DMS153 (cell line): ENCODE measurements at places on chromosomes 3 and 15.

GRCh38 chr3:177517906-177518305, 320.6 kb upstream of the TBL1XR1 start:
- no peak for DNase-seq

DNA sequence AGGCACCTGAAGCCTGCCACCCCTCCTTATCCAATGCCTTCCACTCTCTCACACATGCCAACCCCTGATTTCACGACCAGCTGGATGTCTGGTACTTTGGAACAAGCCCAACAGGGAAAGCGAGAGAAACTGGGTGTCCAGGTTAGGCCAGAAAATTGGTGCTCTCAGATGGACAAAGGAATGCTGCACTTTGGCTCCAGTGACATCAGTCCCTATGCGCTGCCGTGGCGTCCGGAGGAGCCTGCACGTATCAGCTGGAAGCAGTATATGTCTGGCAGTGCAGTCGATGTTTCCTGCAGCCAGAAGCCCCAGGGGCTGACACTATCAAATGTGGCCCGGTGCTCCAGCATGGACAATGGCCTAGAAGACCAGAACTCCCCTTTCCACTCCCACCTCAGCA, 45.2 kb downstream of the CDAN1 start:
- DNase-seq: no peak

GRCh38 chr15:61146931-61147230, 82.2 kb downstream of the RORA start:
- no peak for DNase-seq

- DNase-seq: no peak
These were observed 238.1 kb upstream of the ICE2 start for GRCh38 chr15:60717008-60717407.

- DNase-seq: peak; percentile 75
These were observed 19.6 kb downstream of the CCR8 start for GRCh38 chr3:39349080-39349479.

GRCh38 chr3:156040041-156040440, 80.3 kb upstream of the KCNAB1 start:
- DNase-seq: no peak

GRCh38 chr15:99264125-99264524, 12.8 kb downstream of the LRRC28 start:
- no peak for DNase-seq

DNA sequence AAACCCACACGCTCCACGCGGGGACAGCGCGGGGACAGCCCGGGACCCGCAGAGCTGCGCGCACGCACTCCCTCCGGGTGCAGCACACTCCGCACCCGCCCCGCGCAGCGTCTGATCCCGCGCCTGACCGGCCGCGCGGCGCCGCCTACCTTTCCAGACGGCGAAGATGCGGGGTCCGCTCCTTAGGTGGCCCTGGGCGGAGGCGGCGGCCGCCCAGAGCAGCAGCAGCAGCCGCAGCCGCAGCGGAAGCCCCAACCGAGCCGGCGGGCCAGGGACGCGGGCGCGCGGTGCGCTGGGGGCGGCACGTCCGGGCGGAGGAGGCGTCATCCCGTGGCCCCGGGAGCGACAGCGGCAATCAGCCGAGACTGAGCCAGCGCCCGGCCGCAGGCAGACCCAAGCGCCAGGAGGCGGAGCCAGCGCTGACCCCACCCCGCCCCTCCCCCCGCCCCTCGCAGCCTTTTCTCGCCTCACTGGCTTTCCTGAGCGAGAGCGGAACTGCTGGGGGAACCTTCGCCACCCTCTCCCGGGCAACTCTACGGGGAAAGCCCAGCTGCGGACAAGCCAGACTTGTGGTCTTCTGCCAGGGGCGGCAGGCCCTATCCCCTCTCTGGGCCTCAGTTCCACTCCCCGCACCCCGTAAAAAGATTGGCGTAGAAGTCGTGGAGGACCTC, at the start of gene SEMA7A:
SEMA7A (minus strand) TSS at position 367 of the 671 bp plus-strand sequence; CDS start at position 327, 40 bp downstream.
- peak; percentile 5 for DNase-seq

- DNase-seq: peak; percentile 59
These were observed at the start of gene SEMA6D for GRCh38 chr15:47717036-47717612. Gene SEMA6D (plus strand): TSS chr15:47717505. CDS start chr15:47759799, 42,294 bp downstream.

DNA sequence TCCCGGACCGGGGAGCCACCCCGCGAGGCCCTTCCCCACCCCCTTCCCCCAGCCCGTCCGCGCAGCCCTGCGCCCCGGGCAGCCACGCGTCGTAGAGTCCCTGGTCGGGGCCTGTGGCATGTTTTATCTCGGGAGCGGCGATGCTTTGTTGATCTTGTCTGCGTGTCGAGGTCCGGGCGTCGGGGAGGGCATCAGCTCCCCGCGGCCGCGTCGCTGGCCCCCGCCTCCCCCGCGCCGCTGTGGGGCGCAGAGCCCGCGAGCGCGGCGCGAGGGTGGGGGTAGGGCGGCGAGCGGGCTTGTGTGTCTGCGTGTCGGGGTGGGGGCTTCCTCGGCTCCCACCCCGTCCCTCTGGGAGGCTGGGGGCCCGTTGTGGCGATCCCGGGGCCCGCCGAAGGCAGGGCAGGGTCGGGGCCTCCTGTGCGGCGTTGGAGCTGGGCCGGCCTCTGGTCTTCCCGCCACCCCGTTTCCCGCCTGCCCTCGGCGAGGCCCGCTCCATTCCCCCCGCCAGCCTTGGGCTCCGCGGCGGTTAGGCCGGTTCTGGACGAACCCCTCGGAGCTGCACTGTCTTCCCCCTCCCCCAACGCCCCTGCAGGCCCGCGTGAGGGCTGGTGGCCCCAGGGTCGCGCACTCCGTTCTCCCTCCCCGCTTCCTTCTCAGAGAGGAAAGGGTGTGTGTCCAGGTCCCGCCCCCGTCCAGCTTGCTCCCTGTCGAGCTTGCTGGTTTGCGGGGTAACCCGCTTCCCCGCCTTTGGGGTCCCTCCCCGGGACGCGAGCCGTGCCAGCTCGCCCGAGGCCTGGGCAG, 695 bp downstream of the GMPS start:
- no peak for DNase-seq

GRCh38 chr15:101017093-101017754, 98.1 kb downstream of the LRRK1 start:
- DNase-seq: no peak

DNA sequence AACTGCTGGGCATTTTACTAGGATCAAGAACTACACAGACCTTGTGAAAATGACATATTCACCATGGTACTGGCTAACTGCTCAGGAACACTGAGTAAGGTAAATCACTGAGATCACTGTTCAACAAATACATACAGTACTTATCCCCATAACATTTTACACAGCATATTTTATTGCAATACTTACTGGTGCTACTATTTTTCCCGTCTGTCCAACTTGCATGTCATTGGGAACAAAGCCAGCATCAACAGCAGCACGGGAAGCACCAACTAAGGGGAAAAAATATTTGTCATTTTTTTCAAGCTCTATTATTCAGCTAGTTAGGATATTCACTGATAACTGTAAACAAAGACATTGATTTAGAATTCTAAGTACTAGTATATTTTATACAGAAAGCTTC, 37.0 kb downstream of the ETFA start:
- DNase-seq: no peak

DNA sequence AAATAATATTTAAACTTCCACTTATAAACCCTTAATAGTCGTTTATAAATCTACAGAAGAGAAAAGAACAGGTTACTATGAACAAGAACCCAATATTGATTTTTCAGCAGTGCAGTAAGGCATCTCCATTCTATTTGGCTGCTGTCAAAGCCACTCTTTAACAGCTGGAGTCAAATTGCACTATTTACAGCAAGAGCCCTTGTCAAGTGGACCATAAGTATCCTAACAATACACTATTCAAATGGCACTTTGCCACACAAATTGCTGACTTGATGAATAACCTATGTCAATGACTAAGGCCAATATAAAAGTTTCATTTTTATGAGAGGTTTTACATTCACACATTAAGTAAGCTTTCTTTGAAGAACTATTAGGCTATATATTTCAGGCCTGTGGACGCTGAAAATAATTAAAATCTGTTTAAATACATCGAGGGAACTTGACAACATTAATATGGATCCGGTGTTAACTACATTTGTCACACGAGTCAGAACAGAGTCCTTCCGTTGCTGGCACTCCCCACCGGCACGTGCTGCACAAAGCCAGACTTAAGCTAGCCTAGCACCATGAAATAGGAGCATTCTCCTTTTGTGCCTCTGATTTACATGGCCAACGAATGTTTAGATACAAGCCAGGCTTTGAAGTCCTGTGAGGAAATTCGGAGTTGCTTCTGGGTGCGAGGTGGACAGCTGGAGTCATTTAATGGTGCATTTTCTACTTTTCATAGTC, 100.5 kb downstream of the WDR72 start:
- DNase-seq: peak; percentile 94

DNA sequence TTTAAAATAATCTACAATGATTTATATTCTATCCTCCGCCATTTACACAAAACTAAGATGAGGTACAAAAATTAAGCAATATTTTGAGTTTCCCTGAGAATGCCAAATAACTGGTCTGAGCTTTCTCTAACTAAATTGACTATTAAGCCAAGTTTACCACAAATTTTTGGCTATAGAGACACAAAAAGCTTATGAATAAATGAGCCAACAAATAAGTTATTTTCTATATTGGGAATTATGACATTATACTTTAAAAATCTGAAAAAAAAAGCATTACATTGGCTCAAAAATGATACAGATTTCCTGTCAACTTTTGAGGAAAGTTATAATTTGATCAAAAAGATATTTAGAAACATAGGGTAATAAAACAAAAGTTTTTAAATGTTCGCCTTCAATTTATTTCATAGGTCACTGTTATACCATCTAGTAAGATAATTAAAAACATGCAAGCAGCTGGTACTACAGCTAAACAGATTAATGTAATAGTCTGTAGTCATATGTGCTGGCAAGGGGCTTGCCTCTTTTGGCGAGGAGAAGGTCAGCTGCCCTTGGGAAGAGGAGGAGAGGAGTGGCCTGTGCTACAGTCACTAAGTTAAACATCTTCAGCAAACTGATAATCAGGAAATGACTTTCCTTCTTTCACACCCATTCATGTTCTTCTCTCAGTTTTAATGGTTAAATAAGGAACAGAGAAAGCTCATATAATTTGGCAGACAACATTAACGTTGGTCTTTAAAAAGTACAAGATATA, 318.5 kb downstream of the TBC1D5 start:
- no peak for DNase-seq

GRCh38 chr3:14200841-14201240, 22.2 kb downstream of the LSM3 start:
- no peak for DNase-seq

GRCh38 chr3:38226273-38226672, 39.3 kb upstream of the SLC22A13 start:
- DNase-seq: no peak

DNA sequence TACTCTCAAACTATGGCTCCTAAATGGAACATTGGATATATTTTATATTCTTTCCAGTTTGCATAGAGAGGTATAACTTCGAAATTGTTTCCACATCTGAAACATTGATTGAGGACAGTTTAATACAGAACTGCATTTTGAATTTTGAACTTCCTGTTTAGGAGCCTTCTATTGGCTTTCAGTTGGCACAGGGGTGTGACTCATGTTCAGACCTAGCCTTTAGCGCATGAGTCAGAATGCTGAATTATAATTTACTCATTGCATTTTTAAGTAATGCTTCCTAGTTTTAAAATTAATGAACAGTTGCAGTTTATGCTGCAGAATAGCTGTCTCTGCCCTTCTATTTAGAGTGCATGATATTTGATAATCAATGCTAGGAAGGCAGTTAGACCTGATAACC, 751.7 kb downstream of the CADM2 start:
- DNase-seq: no peak
